ENCODE measurements at places on chromosomes 2 and 18. TPM values are rescaled to one million over a fixed set of nuclear protein-coding genes. Genes with fewer than 3 reads are reported as not detected.

SNED1 gene
- 9.7 TPM for total RNA-seq

SGO2 gene
- total RNA-seq, result 0.94 TPM

SERPINB11 gene
- total RNA-seq, result not detected

CCDC150 gene
- 1.5 TPM for total RNA-seq

CACNB4 gene
- total RNA-seq, result 0.67 TPM

PCARE gene
- 0.11 TPM for total RNA-seq

TNFAIP6 gene
- total RNA-seq, result 4.9 TPM

ANXA4 gene
- total RNA-seq, result 39.7 TPM

DSG4 gene
- total RNA-seq, result not detected

POTEJ gene
- not detected for total RNA-seq

SLC8A1 gene
- total RNA-seq, result 906 TPM

COPS7B gene
- 23.4 TPM for total RNA-seq

DLX2 gene
- total RNA-seq, result not detected

HOXD3 gene
- total RNA-seq, result 1.0 TPM

ZSWIM2 gene
- not detected for total RNA-seq

SLC19A3 gene
- total RNA-seq, result 0.38 TPM

CNTNAP5 gene
- not detected for total RNA-seq

ATG9A gene
- 66.3 TPM for total RNA-seq

EGR4 gene
- total RNA-seq, result not detected

TMEM169 gene
- total RNA-seq, result 0.22 TPM

PROM2 gene
- total RNA-seq, result 0.83 TPM

FHL2 gene
- 467 TPM for total RNA-seq

RNF125 gene
- total RNA-seq, result 1.5 TPM

TUBA3D gene
- total RNA-seq, result 4.0 TPM

POTEC gene
- total RNA-seq, result not detected

RPRM gene
- not detected for total RNA-seq

EN1 gene
- 0.13 TPM for total RNA-seq

PDK1 gene
- 46.2 TPM for total RNA-seq

MYO3B gene
- 0.05 TPM for total RNA-seq

C1QL2 gene
- total RNA-seq, result not detected

Data from cardiac septum (tissue), 1 donor.